ENCODE measurements at places on chromosomes 4 and X.

DNA sequence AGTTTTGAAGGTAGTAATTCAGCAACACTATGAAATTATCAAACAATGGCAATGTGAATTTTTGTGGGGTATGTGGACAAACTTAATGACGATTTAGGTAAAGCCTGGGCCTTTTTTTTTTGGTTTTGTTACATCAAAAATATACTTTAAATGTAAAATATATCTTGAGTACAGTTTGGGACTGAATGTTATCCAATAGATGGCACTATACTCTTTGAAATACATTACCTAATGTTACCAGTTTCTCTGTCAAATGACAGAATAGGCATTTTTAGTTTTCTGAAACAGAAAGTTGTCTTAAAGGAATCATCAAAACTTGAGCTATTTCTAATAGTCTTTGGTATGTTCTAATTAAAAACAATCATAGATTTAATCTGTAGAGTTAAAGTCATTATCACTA is 1651.9 kb downstream of the C4orf33 start:
- peak; percentile 17 for DNase-seq

GRCh38 chrX:51456246-51456645 is 40.1 kb downstream of the NUDT11 start:
- DNase-seq: no peak

DNA sequence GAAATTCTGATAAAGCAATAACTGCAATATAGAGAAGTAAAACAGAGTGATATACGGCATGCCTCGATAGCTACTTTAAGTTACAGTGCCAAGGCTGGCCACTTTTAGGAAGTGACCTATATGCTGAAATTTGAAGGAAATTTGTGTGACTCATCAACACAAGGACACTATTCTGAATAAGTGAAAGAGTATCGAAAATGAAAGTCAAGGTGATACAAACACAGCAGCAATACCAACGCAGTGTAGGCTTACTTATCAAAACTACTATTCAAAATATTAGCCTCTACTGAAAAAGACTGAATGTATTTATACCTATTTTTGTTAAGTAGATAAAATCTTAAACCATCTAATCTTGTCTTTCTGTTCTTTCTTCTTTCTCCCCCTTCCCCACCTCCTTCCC is 459.9 kb upstream of the GNPDA2 start:
- no peak for DNase-seq

GRCh38 chr4:123495530-123495929 is 98.9 kb downstream of the SPRY1 start:
- DNase-seq: peak; percentile 47

DNA sequence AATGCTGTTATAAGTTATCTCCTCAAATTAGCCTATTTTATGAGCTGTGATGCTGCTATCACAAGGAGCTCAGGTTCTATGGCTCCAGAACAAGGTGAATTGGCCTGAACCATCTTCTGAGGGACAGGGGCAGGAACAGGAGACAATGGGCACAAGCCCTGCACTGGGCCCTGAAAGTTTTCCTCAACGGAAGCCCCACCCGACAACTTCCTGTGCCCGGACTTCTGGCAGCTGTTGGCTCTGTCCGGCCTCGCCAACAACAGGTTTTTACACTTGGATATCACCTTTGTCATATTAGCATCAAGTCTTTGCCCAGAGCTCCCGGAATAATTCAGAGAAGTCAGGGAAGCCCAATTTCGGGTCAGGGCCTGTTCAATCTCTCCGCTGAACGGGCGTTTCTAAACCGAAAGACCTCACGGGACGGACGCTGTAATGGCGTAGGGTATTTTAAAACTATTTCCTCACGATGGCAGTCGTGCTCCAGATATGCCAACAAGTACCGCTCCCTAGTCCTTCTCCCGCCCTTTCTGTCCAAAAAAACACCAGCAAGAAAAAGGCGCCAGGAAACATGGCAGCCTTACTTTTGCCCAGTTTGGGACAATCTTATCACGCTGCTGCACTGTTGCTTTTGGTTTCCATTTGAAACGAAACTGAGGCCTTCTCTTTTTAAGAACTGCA is 201.0 kb upstream of the STK26 start:
- peak; percentile 82 for DNase-seq

GRCh38 chrX:17596546-17597205 is 140.6 kb upstream of the SCML1 start:
- no peak for DNase-seq

GRCh38 chr4:36944232-36944631 is 300.3 kb upstream of the NWD2 start:
- DNase-seq: no peak

DNA sequence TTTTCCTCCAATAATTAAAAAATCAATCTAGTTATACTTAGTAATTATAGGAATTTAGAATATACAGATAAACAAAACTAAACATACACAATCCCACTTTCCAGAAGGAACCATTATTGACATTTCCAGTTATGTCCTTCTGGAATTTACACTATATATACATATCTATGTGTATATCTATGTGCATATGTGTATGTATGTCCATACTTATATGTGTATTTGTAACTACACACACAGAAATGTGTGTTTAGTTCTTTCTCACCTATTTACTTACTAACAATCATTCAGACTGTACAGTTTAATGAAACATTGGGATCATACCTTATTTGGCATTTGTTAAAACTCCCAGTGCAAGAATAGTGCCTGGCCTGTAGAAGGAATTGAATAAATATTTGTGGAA is 126.4 kb downstream of the FHIP1A start:
- no peak for DNase-seq

- DNase-seq: no peak
Measured at GRCh38 chr4:41322617-41323016, 65.9 kb downstream of the UCHL1 start.

- DNase-seq: no peak
Measured at GRCh38 chrX:147914591-147914990, 2.9 kb downstream of the FMR1 start.

DNA sequence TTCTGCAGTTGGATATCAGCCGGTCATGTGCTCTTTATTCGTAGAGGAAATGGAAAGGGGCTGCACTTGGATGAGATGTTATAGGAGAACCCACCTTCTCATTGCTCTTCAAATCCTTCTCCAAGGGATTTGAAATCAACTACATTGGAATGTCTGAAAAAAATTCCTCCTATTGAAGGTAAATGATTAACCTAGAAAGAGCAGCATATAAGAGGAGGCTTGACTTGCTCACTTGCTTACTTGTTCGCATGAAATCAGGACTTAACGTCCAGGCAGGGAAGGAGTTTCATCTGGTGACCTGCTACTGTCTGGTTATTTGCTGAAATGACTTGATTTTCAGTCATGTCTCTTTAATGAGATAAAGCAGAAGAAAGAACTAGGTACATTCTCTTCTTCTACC is 338.4 kb upstream of the NOCT start:
- no peak for DNase-seq

DNA sequence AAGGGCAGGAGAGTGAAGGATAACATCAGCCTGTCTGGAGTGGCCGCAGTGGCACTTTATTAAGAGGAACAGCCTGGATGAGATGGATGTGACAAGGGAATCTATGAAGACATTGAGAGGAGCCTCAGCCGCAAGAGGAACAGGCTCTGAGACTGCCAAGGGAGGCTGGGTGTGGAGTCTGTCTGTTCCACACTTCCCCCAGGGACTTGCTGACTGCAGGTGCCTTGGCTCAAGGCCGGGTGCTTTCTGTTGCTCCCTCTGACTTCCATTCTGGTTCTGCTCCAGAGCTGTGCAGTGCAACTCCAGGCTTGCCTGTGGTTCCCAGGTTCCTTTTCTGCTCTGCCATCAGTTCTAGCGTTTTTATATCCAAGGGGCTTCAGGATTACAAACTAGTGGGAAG is 54.6 kb downstream of the FRMPD3 start:
- DNase-seq: no peak

DNA sequence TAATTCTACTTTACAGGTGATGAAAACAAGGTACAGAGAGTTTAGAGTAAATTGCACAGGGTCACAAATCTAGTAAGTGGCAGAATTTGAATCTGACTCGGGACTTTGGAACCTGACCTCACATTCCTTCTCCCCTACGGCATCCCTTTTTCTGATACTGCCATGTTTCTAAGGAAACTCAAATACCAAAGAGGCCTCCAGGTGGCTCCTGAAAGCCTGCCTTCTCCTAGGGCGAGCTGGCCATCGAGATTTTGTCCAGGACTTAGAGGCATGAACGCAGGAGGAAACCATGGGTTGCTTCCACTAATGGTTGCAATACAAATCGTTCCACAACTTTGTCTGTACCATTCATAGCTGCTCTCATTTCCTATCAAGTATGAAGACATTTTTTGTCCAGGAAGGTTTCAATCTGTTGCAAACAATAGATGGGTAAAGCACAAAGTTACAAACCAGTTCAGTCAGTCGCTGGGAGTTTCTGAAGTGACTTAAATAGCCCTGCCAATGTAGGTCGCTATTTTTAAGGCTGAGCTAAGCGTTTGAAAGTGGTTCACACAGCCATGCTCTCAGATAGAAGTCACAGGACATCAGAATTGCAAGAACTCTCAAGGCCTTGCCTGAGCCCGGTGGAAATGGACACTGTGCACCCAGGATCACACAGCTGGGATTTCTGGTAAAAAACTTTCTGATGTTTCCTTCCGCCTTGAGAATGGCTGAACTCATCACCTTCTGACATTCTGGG is 296.6 kb upstream of the PRPS2 start:
- DNase-seq: no peak

DNA sequence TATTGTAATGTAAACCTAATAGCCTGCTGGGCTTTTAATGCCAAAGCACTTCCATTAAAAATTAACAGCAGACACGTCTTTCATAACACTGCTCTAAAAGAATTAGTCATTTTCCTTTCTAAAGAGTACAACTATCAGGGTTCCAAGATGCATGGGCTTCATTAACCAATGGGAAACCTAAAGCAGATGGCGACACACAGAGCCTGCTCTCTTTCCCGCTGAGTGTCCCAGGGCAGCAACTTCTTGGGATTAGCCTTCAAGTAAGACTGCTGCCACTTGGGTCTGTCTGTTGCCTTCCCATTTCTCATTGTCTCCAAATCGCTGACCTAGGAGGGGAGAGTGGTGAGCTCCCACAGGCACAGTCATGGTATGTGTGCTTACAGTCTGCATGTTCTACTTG is 14.0 kb upstream of the PHKA2 start:
- no peak for DNase-seq

- DNase-seq: no peak
Measured at GRCh38 chrX:74023203-74023602, 280.8 kb upstream of the ZCCHC13 start.

DNA sequence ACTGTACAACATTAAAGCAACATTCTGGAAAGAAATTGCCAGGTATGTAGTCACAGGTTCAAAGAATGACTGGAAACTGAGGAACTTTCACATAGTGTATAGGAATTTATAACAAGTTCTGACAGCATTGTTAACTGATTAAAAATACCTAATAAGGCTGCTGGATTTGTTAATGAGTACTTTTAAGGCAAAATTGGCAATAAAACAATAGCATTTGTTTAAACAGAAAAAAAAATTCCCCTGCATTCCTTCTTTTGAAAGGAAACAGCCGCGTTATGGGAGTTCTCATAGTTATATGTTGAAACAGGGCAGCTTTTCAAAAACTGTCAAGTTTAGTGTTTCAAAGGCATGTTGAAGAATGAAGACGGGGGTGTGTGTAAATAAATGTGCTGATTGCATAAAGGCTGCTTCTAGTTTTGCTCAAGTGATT is 282.5 kb upstream of the FAT1 start:
- DNase-seq: peak; percentile 51

DNA sequence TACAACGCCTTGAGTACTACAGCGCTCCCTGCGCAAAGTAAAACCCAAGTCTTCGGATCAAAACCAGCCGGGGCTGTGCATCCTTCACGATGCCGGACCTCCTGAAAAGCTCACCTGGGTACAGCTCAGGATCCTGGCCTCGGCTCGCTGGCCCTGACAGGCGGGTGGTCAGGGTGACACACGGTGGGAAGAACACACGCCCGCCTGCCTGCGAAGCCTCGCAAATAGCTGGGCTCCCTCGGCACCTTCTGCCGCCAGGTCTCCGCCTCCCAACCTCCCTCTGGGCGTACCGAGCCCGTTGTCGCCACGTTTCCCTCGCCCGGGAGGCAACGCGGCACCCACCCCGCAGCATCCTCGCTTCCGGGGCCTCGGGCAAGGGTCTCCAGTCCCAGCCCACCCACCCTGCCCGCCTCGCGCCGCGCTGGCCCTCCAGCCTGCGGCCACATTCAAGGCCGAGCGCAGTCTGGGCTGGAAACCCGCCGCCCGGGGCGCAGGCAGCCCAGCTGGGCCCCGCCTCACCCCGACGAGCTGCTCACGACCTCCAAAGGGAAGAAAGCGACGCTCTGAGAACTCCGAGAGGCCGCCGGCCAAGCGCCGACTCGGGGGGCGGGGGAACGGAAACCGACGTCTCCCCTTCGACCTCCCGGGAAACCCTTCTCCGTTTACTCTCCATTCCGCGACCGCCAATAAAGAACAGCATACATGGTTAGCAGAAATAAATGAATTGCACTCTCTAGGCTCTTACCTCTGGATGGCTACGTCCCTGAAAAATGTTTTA is 511 bp downstream of the PPM1K start:
- DNase-seq: peak; percentile 61

DNA sequence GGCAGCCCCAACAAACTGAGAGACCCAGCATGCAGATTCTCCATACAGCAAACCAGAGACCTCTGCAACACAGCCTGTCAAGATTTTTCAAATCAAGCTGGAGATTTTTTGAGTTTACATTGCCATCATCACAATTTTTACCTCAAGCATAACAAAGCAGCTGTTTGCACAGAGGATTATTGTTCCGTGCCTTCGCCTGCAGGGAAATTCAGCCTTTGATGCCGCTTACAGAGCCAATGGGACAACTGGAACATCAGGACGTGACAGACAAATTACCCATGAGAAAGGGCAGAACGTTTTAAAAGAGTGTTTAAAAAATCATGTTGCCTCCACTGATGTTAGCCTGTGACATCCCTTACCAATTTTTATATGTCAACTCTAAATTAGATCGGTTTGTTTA is 363.7 kb downstream of the FBXW7 start:
- DNase-seq: no peak

DNA sequence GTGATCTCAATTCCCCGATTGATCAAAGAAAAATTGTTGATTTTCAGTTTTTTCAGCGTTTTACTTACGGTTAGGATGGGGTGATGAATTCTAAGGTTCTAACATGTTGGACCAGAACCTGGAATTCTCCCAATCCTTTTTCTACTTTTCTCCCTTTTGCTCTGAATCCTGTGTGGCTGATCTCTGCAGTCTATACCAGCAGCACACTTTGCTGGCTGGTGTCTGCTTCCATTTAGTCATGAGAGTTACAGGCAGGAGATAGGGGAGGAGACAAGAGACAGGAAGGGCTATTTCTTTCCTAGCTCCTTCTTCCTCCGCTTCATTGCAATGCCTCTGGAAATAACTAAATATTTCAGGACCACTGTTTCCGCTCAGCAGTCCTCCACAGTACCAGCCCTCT is 623.9 kb downstream of the CENPC start:
- DNase-seq: no peak

Measured in MCF 10A (cell line).